ENCODE measurements at places on chromosomes 11 and 22.

DNA sequence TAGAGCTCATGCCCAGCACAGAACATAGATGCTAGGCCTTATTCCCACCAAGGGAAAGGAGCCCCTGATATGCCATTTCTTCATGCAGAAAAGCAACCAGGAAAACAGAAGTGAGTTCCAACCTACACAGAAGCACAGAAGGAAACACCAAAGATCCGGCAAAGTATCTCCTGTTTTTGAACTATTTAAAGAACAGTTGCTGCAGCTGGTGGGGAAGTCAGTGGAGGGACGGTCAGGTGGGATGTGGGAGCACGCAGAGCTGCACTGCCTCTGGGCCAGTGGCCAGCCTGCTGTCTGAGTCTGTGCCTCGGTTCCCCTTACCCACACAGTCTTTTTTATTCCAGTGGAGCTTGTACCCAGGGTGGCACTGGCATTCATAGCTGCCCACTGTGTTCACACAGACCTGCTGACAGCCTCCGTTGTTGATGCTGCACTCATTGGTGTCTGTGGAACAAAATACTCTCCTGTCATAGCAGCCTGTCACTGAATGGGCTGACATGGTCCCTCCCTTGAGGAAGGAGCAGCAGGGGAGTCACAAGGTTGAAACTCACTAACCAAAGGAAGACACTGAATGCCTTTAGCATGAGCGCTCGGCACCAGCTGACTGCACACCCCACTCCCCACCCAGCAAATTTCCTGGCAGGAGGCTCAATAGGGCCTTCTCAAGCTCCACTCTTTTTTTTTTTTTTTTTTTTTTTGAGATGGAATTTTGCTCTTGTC lies 37.9 kb downstream of the SCUBE2 start:
- no peak for DNase-seq

- no peak for DNase-seq
Measured at GRCh38 chr11:17580271-17580670, 33.2 kb downstream of the OTOG start.

DNA sequence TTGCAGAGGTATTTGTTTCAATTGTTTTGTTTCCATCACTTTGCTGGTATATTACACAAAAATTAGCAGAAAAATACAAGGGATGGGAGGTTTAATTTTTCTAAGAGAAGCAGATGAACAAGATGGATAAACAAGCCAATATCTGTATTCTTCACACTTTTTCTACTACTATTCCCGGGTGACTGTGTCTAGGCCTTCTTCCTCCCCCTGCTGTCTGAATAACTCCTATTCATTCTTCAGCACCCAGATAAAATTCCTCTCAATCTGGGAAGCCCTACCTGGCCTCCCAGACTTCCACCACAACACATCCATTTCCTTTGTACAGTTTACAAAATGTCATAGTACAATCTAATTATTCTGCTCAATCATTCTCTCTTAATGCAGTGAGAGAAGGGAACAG lies 666.6 kb upstream of the TENM4 start:
- no peak for DNase-seq

DNA sequence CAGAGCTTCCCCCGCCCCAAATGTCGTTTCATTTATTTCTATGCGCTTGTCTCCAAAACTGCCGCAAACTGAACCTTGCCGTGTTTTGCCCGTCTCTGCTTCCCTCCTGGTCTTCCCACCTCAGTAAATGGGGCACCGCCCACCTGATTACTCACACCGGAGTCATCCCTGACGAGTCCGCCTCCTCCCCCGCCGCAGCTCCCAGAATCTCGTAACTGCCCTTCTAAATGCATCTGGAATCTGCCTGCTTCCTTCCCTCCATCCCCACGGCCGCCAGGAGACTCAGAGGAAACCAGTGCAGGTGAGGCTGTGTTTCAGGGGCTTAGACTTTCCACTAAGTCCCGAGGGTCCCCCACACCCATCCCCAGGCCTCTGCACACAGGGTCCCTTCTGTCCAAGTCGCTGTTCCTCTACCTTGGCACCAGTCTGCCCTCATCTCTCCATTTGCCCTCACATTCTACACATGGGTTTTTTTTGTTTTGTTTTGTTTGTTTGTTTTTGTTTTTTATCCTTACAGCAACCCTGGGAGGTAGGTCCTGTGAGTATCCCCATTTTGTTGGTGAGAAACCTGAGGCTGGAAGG lies 62.6 kb upstream of the PHF21B start:
- no peak for DNase-seq

DNA sequence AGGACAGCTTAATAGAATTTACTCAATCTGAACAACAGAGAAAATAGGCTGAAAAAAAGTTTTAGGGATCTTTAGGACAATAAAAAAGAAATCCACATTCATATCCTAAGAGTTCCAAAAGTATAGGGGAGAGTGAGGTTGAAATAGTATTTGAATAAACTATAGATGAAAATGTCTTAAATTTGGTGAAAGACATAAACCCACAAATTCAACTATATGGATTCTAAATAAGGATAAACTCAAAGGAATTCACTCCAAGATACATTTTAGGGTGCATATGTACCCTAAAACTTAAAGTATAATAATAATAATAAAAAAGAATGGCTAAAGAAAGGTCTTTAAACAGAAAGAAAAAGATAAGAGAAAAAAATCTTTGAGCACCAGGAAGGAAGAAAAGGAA lies 203.1 kb downstream of the GUCY1A2 start:
- DNase-seq: no peak

DNA sequence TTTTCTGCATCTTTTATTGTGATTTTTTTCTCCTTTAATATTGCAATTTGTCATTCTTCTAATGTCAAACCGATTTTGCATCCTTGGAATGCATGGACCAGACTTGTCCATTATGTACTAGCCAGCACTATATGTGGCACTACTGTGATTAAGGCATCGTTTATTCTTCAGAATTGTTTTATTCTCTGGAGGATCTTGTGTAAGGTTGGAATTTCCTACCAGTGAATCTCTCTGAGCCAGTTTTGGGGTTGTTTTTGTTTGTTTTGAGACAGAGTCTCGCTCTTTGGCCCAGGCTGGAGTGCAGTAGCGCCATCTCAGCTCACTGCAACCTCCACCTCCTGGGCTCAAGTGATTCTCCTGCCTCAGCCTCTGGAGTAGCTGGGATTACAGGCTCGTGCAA lies 58.5 kb downstream of the IGLL5 start:
- DNase-seq: no peak

GRCh38 chr22:32414191-32414590 lies 2.1 kb upstream of the RTCB start:
- DNase-seq: no peak

DNA sequence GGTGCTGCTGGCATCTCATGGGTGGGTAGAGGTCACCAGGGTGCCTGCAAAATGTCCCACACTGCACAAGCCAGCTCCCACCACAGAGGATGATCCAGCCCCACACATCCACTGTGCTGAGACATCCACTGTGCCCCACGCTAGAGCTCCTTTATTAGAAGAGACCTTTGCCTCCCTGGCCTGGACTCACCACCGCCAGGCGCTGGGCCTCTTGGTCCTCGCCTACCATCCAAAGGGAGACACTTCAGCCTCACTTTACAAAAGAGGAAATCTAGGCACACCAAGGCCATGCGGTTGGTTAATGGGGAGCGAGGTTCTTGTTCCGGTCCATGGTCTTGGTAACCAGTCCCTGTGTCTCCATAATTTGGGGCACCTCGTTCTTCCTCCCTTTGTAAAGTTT lies 3.4 kb upstream of the ANO1 start:
- no peak for DNase-seq

DNA sequence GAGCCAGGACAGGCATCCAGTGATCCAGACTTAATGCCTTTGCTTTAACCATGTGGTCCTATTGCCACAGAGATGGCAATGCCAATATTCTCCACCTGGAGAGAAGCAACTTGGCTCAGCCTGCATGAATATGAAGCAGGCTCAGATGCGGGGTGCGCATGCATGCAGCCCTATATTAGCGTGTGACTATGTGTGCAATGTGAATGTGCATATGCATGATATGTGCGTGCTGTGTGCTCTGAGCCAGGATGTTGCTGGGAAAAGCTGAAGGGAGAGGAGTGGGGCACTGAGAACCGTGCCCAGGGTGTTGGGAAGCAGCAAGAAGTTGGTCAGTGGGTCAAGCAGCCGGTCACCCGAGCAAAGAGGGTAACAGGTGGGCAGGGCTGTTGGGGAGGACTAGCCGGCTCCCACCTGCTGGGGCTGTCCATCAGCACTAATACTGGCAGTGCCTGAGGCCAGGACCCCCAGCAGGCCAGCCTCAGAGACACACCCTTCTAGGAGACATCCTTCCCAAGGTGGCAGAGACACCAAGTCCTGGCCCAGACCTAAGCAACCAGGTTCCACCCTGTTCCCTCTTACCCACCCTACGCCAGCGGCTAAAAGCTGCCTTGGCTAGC lies 24.8 kb upstream of the MYOD1 start:
- DNase-seq: no peak

All from MV-4-11 (cell line).